ENCODE measurements at places on chromosomes 2 and 18.

- no peak for DNase-seq
Measured at GRCh38 chr2:123720760-123721159, 304.3 kb upstream of the CNTNAP5 start.

DNA sequence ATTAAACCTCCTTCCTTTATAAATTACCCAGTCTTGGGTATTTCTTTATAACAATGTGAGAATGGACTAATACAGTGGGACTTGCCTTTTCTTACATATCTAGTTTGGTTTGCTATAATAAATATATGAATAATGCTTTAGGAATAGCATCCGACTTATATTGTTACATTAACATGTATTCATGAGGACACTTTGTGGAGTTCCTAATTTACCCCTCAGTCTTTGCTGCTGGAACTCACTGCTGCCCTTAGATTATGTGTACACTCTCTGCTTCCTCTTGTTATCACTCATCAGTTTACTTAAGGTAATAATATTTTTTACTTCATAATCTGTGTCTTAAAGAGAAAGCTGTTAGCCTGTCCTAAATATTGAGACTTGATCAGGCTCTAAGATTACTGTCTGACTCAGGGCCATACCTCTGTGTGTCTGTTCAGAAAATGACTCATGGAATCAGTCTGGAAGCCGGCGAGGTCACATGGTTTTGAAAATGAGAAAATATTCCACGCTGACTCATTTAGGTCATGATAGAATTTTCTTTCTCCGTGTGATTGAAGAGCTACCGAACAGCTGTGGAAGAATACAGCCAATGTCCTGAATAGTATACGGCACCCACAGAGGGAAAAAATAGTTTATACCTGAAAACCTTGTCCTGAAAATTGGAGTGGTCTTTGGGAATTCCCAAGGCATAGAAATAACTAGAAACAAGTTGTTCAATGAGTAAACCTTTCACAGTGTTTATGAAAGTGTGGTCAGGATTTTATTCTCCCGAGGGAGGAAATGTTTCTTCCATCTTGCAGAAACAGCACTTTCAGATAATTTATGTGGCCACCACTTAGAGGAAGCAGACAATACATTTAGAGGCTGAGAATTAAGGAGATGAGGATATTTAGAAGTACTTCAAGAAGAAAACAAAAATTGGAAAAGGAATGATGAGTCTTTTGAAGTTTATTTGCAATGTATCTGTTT is 156.4 kb downstream of the DSEL start:
- no peak for DNase-seq

GRCh38 chr2:69054431-69054830 is 41.5 kb downstream of the ANTXR1 start:
- DNase-seq = no peak

GRCh38 chr2:128901572-128902391 is 583.1 kb upstream of the HS6ST1 start:
- no peak for DNase-seq

DNA sequence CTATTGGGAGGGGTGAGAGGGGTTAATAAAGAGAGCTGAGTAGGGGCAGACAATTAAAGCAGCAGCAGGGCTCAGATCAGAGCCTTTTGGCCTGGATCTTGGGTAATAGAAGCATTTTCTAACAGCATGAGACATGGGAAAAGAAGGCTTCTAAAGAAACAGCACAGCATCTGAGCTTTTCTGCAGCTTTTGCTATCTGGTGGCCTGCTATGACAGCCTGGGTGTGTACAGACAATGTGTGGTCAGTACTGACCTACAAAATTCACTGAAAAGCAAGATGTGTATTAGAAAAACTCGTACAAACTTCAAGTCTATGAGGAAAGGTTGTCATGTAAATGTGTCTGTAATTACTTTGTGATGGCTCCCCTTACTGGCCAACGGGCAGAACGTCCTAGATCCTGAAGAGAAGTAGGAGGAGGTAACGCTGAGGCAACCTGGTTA is 95.6 kb downstream of the GALNT3 start:
- peak; percentile 2 for DNase-seq

- no peak for DNase-seq
Measured at GRCh38 chr2:164560181-164560792, 61.0 kb downstream of the GRB14 start.

GRCh38 chr18:65468881-65469280 is 281.9 kb upstream of the CDH7 start:
- no peak for DNase-seq

DNA sequence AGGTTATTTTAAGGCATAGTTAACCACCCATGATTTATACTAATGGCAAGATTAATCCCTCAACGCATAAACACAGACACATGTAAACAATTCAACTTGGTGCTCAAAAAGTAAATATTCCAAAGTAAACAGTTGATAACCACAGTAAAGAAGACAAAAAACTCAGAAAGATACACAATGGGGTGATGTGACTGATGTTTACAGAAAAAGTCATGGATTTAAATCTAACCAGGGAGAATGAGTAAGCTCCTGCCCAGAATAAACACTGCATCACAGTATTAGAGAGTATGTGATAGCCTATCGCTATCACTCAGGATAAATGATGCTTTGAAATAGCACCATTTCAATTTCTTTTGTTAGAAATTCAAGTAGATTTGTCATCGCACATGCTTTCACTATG is 49.3 kb downstream of the HIBCH start:
- no peak for DNase-seq

DNA sequence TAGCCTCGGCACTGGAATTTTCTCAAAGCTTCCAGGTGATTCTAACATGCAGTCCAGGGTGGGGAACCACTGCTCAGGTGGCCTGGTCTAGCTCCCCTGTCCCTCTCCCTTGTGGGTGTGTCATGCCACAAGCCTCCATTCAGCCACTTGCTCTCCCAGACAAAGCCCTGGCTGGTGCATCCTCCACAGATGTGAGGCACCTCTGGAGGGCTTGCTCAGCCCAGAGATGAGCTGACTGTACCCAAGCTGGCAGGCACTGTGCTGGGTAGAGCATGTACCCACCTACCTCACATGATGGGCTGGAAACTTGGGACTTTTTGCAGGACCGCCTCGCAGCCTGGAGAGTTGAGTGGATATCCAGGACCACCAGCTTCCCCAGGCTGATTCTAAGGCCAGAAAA is 88.1 kb downstream of the ZBTB7C start:
- DNase-seq = no peak

GRCh38 chr2:67824186-67824585 is 238.6 kb downstream of the C1D start:
- no peak for DNase-seq

GRCh38 chr2:10234409-10235094 is 68.2 kb upstream of the HPCAL1 start:
- DNase-seq = no peak

DNA sequence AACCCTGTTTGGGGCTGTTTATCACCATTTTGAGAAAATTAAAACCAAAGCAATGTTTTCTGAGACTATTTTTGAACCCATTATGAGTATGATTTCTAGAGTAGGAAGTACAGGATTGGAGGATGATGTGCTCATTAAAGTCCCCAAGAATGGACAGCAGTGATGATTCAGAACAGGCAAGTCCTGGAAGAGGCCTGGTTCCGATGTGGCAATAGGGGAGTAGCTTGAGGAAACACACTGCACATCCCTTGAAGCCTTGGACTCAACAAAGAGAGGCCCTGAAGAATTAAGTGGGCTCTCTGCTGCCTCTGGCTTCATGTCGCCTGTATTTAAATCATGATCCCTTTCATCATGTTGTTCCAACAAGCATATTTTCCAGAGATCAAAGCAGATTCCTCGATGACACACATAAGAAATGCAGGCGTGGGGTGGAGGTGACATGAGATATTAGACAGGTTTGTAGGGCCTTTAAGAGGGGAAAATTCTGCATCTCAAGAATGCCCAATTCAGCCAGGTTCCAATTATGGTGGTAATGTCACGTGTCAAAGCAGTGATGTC is 242.2 kb downstream of the FHOD3 start:
- no peak for DNase-seq

GRCh38 chr2:197258580-197258979 is 52.0 kb downstream of the ANKRD44 start:
- DNase-seq = no peak

GRCh38 chr2:153163055-153163454 is 315.5 kb downstream of the RPRM start:
- peak; percentile 9 for DNase-seq

DNA sequence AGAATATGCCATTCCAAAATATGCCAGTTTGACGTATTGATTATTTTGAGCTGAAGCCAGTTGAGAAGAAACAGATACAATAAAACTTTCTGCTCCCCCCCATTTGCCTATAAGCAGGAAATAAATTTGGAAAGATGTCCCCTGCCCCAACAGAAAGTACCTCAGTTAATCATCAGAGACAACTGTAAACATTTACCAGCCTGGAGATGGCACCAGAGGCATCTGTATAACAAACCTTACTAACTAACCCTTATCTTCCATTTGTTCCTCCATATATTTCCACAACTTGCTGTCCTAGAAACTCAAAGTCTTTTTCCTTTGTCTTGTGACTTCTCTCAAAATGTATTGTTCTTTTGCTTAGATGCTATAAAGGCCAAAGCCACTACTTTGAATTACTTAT is 93.8 kb downstream of the AKAIN1 start:
- no peak for DNase-seq

- DNase-seq = no peak
Measured at GRCh38 chr18:29217124-29217915, 1040.4 kb upstream of the CDH2 start.

- no peak for DNase-seq
Measured at GRCh38 chr18:59357928-59358327, 1.1 kb downstream of the LMAN1 start.

DNA sequence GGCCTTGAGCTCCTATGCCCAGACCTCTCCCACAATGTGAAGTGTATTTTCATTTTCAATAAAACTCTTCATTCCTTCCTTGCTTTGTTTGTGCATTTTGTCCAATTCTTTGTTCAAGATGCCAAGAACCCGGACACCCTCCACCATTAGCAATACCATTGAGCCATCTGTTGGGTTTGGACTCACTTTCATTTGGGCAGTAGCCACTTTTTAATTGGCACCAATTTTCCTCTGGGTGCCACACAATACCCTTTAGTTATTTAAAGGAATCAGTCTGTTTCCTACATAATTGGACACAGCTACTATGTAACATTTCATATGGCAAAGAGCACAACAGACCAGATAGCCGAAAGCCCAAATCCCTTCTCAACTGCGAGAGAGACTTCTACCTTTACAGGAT is 22.5 kb upstream of the SLC35G4 start:
- no peak for DNase-seq

DNA sequence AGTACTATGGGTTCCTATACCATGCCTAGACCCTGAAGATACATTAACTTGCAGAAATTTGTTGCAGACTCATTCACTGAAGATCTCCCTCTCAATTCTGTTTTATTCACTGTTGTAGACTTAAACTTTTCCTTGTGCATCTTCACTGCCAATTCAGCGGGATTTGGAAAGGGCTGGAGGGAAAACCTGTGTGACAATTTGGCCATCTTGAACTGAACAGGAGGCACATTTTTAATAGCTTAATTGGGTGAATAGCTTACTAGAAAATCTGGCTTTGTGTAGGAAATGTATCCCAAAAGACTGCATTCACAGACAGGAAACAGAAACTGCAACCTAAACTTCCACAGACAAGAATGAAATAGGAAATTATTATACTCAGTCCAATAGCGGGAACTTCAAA is 512.3 kb downstream of the XIRP2 start:
- no peak for DNase-seq

DNA sequence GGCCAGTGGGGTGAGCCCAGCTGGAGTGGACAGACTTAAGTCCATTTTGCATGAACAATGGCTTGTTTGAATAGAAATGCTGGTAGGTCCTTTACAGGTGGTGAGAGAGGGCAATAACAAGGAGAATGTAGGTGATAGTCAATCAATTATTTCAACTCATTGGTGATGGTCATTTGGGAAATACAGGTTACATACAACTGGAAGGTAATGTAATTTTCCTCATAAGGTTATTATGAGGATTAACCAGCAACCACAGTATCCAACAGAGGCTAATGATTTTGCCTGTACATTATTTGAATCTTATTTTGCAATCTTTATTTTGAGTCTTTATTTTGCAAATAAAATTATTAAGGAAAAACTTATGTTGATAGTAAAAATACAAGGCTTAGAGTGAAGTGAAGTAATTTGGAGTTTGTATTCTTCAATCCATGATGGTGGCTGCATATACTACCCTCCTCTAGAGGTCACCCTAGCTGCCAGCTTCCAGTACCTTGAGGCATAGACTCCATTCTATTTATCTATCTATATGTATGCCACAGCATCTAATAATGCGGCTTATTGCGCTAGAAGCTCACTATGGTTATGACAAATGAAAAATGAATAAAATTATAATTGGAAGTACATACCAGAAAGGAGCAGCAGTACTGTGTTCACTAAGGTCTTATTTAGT is 20.5 kb upstream of the HNMT start:
- no peak for DNase-seq

- no peak for DNase-seq
Measured at GRCh38 chr18:46425511-46425910, 231.5 kb downstream of the LOXHD1 start.

DNA sequence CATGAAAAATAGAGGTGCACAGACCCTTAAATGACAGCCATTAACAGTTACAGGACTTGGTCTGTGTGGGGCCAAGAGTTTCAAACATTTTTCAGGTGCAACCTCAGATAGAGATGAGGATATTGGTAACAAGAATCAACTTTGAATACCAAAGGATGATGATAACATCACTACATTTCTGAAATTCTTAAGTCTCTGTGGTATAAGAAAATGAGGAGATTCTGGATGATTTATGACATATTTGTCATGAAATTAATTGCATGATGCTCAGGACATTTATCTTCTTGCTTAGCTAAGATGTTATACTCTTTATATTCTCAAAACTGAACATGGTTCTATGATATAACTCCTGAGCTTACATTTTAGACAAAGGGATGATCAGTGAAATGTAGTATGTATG is 471.8 kb upstream of the CWC22 start:
- DNase-seq = no peak

- DNase-seq = no peak
Measured at GRCh38 chr2:3246928-3247714, 130.5 kb downstream of the EIPR1 start.

GRCh38 chr2:25602333-25602723 is 71.0 kb downstream of the DTNB start:
- DNase-seq = no peak

GRCh38 chr18:79397247-79397829 is 1.6 kb downstream of the NFATC1 start:
- DNase-seq = no peak

- DNase-seq = no peak
Measured at GRCh38 chr2:211860224-211860623, 678.4 kb downstream of the ERBB4 start.

All from GM19239 (cell line).